ENCODE measurements at places on chromosomes 16 and 17.

GRCh38 chr17:34997355-34997862 is 17.1 kb downstream of the LIG3 start:
- DNase-seq = no peak

DNA sequence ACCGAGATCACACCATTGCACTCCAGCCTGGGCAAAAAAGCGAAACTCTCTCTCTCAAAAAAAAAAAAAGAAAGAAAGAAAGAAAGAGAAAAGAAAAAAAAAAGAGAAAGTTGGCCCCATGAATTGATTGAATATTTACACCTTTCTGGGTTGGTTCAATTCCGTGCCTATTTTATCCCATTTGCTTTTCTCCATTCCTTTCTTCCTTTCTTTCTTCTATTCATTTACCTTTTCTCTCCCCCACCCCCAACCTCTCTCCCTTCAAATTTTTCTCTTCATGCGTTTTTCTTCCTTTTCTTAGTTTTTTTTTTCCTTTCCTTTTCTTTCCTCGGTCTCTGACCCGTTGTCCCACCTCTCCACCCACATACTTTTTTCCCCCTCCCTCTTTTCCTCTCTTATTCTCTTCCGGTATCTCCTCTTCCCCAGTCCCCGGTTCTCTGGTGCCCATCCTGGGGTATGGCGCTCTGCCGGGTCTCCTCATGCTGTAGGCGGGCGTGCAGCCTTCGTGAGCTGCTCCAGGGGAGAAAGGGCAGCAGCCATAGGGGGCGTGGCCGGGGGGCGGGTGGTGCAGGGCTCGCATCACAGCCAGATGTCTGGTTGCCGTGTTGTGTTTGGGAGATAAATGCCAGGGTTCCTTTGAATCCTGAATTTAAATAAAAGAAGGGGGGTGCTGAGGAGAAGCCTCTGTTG is 5.3 kb upstream of the COL1A1 start:
- no peak for DNase-seq

DNA sequence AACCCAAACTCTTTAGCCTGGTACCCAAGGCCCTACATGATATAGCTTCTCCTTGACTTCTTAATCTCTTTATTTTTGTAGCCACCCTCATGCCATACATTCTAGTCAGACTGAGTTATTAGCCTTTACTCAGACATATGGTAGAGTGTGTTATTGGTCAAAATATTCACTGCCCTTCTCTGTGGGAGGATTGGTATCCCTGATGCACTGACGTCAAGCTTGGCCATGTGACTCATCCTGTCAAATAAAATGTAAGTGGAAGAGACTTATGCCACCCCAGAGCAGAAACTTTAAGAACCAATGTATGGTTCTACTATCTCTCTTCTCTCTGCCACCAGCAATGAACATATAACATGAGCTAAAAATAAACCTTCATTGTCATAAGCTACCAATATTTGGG is 12.2 kb upstream of the BEAN1 start:
- no peak for DNase-seq

DNA sequence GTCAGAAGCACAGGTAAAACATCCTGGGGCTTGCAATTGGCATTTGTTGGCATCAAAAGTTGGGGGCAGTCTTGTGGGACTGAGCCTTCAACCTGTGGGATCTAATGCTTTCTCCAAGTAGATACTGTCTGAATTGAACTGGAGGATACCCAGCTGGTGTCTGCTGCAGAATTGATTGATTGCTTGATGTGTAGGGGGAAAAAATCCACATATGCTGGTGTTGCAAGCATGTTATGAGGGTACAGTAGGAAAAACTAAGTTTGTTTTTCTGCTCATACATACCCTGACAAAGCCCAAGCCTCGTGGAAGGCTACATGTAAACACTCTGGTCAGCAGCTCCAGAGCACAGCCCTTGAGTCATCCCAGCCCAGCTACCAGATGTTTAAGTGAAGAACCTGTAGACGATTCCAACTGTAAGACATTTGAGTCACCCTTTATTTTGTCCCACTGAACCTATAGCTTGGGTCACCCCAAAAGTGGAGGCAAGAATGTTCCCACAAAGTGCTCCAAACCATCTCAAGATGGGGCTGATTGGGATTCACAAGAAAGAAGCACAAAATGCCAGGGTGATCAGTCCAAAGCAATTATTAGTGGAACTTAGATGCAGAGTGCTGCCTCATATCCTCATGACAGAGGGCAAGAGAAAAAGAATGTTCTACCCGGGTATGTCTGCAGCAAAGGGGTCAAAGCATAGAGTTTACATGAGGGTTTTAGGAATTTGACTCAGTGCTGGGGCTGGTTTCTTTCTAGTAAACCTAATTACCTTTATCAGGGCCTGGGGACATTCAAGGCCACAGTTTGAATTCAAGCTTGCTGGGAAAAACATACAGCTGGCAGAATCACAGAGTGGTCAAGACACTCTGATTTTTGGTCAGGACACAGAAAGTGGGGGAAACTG is 9.6 kb upstream of the APPBP2 start:
- no peak for DNase-seq

DNA sequence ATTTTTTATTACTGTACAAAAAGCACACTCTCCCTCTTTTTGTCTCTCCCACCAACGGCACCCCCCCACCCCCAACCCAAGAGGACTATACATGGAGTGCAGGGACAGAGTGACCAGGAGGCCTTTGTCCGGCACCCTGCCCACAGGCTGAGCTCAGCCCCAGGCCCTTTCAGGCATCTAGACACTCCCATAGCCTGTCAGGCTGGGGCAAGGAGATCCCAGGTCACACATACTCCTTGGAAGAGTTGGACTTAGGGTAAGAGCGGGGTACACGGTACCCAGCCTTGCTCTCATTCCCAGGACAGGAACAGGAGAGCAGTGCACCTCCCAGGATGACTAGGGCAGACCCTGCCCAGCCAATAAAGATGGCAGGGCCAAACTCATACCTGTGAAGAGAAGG is 2.1 kb downstream of the CLDN7 start:
- DNase-seq = no peak
